ENCODE measurements at places on chromosomes 6 and 20.

DNA sequence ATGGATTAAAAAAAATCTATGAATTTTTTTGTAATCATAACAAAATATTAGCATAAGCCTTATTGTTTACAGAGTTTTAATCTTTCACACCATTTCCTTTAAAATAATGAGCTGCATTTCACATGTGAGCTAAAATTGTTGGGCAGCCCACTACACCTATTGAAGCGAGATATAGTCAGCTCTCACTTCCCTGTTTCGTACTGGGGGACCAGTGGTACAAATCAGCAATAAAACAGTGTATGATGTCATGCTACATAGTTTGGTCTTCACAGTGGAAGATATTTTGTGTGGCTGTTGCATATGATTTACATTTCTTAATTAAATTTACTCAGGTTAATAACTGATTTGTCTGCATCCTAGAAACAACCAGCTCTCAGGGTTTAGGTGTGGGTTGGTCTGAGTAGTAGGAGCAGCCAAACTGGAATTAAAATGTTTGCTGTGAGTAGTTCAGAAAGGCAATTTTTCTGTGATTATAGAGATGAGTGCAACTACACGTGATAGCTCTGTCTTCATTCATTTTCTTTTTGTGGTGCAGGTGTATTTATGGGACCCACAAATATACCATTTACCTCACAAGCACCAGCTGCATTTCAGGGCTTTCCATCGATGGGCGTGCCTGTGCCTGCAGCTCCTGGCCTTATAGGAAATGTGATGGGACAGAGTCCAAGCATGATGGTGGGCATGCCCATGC lies 99.3 kb downstream of the B3GAT2 start:
- DNase-seq: no peak

DNA sequence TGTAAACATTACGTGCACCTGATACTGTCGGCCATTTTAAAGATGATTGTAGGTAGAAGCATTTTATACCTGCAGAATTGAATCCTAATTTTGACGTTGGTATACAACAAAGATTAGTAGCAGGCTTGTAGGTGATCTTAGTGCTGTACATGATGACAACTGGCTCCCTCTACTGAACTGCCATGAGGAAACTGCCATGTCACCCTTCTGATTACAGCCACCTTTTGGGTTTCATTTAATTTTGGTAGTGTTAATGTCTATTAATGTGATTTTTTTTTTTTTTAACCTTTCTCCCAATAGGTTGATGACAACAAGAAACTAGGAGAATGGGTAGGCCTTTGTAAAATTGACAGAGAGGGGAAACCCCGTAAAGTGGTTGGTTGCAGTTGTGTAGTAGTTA lies 2.3 kb downstream of the RPS12 start:
- no peak for DNase-seq

GRCh38 chr6:125485757-125486156 lies 184.0 kb upstream of the HDDC2 start:
- DNase-seq: no peak

DNA sequence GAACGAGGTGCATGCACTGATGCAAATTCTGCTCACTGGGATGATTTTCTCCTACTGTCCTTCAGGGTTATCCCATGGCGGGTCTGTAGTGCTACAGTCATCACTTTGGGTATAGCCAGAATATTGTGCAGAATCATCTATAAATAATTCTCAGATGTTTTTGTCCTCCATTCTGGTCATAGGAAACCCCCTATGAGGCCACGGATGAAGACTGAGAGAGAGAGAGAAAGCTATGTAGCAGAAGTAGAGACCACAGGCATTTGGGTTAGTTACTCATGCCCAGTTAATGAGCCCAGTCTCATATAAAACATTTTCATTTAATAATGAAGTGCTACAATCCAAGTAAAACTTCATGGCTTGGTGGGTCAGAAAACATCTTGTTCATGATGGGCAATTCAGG lies 145.1 kb upstream of the PLN start:
- no peak for DNase-seq

DNA sequence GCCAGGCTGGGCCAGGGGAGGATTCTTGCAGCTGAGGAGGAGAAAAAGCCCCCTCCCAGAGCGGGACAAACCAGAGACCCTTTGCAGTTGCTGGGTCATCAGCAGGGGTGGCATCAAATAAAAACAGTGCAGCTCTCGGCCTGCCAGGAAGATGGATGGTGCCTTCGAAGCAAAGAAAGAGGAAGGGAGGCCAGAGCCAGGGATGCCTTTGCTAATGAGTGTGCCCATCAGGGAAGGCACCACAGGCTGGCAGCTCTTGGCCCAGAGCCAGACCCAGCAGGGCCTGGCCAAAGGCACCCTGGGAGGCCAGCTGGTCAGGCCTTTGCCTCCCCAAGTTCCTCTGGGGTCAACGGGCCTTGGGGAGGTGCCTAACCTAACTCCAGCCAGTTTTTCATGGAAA lies 26.3 kb upstream of the ZNF318 start:
- DNase-seq: no peak

Measured in DMS153 (cell line).